ENCODE measurements at places on chromosomes 5 and 9.

DNA sequence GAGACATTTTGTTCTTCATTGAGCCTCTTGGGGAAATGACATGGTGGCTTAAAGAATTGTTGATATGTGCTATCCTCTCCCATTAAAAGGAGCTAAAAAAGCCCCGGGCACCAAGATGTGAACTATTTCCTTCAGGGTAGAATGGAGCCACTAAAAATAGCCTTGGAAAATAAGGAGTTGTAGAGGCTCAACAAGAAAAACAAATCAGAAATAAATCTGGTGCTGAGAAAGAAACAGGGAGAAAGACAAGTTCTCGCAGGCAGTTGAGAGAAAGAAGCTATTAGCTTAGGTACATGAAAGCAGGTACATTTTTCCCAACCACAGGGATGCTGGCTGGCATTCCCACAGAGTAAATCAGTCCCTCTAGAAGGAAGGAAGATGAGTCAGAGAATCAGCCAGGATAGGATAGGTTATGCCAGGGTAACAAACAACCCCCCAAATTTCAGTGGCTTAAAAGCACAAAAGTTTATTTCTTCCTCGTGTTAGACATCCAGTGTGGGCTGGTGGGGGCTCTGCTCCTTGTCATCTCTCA lies 134.6 kb upstream of the ADRA1B start:
- DNase-seq: no peak

- no peak for DNase-seq
Observed at GRCh38 chr5:91443023-91443422, 59.9 kb upstream of the ARRDC3 start.

DNA sequence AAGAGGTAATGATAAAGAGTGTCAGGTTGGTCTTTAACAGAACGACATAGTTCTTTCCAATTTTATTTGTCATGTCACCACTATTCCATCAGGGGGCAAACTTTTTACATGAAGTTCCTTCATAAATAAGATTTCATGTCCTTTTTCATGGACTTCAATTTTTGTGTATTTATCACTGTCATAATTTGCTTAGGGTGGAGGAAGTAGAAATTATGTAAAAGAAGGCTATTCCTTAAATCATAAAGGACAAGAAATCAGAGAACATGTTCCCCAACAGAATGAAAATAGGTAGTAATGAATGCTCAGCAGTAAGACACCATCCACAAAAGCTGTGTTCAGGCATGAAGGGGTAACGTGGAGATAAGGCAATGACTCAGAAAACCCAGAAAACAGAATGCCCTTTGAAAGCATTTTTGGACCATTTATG lies 72.7 kb downstream of the ZFAND5 start:
- no peak for DNase-seq

DNA sequence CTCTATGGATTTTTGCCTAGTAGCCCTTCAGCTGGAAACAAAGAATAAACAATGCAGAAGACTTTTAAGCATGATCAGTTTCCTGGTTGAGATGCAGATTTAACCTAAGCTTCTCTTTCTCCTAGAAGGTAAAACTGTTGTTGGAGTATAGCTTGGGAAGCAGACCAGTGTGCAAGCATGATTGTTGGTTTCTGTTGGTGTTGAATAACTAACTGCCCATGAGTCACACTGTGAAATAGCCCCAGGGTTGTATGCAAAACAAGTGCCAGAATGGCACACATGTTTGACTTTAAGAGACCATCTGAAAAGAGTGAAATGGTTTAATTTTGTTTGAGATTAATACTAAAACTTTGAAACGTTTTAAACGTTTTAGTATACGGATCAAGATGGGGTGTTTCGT lies 227.1 kb downstream of the ARHGEF28 start:
- no peak for DNase-seq

GRCh38 chr9:132588098-132588497 lies 5.7 kb downstream of the BARHL1 start:
- DNase-seq: no peak

- no peak for DNase-seq
Observed at GRCh38 chr5:2983583-2984300, 232.3 kb upstream of the IRX2 start.

GRCh38 chr9:129676287-129676686 lies 10.8 kb downstream of the PRRX2 start:
- no peak for DNase-seq

- DNase-seq: no peak
Observed at GRCh38 chr9:130364619-130365322, 80.0 kb upstream of the ASS1 start.

DNA sequence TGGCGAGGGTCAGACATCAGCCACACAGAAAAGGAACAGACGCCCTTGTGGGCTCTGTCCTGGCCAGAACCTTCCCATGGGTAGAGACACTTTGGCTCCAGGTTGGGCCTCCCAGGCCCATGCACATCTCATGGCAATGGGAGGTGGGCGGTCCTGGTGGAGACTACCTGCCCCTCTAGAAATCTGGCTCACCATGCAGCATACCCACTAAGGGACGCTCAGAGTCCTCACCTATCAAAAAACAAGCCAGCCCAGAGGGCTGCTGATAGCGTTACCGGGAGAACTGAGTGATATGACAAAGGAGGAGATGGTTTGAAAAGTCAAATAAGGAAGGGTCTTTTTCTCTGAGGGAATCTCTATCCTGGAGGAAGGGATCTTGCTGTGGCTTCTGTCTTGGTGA lies 62.1 kb downstream of the C5orf15 start:
- DNase-seq: no peak

- DNase-seq: no peak
Observed at GRCh38 chr9:18707489-18708205, 233.7 kb downstream of the ADAMTSL1 start.

- DNase-seq: no peak
Observed at GRCh38 chr9:121299467-121300282, 31.7 kb downstream of the GSN start.

- DNase-seq: no peak
Observed at GRCh38 chr5:88925692-88926490, 42.9 kb upstream of the MEF2C start.

DNA sequence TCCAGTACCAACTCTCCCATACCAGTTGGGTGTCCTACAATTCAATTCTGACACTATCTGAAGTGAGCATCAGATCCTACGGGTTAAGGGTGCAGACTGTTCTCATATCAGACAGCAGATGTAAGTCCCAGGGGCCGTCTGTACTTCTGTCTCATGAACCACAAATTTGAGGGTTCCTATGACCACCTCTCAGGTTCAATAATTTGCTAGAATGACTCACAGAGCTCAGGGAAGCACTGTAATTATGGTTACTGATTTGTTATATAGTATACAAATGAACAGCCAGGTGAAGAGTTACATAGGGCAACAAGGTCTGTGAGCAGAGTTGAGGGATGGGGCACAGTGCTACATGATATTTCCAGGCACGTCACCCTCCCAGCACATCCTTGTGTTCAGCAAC lies 499.1 kb downstream of the DMAC1 start:
- no peak for DNase-seq

GRCh38 chr9:18480662-18481093 lies 6.7 kb downstream of the ADAMTSL1 start:
- DNase-seq: no peak

DNA sequence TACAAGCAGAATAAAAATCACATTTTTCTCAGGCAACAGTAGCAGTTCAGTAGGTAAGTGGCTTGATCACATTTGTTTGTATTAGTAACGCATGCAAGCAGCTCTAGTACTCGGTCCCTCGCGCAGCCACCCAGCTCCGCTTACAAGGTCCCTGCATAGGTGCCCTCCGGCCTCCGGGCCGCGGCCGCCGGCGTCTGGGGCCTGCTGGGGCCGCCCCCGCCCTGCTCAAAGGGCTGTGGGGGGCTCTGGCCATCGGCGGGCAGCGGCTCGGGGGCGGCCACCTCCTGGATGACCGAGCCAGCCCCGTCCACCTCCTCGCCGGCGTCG lies 50.2 kb upstream of the UBAC1 start:
- no peak for DNase-seq

DNA sequence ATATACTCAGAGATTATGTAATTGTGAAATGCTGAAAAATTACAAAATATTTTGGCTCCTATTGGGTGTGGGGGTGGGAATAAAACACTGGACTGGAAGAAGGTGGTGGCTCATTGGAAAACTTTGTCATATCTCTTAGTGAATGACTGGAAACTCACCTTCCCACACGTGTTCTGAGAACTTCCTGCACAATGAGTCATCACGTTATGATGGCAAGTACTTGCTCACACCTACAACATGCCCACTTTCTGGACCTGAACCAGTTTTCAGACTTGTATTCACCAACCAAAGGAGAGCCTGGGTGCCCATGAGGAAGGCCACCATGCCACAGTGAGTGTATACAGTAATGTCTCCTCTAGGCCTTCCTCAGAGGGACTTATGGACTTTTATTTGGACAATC lies 294.8 kb downstream of the ASTN2 start:
- no peak for DNase-seq

DNA sequence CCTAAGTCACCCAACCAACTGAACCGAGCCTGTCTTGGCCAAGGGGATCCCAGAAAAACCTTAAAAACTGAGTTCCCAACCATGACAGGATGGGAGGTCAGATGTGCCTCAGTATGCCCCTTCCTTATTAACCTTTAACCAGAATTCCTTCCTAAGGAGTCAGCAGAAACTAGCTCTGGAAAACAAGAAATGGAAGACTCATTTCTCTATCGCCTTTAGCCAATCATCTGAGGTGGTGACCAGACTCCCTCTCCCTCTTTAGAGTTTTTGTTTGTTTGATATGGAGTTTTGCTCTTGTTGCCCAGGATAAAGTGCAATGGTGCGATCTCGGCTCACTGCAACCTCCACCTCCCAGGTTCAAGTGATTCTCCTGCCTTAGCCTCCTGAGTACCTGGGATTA lies 37.5 kb downstream of the SLC28A3 start:
- no peak for DNase-seq

DNA sequence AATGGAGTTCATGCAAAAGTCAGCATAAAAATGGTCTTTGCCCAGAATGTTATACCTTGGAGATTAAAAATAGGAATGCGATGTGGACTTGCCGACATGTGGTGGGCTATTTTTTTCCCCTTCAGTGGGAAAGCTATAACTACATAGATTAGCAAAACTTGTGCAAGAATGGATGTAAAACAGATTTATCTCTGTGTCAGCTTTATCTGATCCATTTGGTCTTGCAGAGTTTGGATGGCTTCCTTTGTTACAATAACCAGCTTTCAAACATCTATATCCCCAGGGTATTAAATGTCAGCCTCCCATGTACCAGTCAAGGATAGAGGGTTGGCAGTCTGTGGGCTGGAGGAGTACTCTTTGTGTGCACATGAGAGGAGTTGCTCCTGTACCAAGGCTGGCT lies 284.9 kb downstream of the TMEM38B start:
- no peak for DNase-seq

DNA sequence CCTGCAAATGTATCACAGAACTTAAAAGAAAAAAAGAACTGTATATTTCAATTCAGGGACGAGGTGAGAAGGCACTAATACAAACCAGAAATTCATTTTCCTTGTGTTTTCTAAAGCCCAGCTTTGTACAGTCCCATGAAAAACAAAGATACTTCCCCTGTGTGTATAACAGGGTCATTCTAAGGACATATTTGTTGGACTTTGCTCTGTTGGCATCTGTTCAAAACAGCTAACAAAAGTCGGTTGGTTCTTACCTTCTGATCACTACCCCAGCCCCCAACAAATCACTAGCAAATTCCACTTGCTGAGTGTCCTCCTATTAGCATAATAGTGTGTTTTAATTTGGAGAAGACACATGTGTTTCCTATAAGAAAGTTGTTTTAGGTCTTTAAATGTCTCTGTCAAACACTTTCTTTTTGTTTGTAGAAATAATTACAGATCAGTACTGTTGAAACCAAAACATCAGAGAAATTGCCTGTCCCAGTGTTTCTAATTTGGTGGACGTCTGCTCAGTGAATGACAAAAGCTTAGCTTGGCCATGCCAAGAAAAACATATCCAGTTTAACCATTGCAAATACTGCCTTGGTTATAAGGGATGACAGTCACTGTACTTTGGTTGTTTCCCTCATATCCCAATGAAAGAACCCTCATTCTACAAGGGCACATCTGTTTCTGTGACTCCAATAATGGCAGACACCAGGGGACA lies 480.5 kb downstream of the EBF1 start:
- DNase-seq: no peak

DNA sequence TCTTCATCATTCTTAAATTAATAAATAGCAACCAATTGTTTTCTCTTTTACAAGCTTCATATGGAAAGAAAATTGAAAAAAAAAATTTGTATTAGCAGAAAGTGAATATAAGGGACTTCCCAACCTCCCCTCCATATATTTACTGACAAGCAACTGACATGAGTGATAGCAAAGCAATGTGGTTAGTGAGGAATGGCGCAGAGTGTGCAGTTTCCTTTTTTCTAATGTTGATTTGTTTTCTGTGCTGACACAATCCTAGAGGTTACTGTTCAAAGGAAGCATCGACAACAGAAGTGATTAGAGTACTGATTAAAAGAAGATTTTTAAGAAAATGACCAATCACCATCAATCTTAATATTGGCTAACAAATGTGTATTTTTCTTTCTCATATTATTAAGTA lies 1.7 kb upstream of the PTGER4 start:
- no peak for DNase-seq

DNA sequence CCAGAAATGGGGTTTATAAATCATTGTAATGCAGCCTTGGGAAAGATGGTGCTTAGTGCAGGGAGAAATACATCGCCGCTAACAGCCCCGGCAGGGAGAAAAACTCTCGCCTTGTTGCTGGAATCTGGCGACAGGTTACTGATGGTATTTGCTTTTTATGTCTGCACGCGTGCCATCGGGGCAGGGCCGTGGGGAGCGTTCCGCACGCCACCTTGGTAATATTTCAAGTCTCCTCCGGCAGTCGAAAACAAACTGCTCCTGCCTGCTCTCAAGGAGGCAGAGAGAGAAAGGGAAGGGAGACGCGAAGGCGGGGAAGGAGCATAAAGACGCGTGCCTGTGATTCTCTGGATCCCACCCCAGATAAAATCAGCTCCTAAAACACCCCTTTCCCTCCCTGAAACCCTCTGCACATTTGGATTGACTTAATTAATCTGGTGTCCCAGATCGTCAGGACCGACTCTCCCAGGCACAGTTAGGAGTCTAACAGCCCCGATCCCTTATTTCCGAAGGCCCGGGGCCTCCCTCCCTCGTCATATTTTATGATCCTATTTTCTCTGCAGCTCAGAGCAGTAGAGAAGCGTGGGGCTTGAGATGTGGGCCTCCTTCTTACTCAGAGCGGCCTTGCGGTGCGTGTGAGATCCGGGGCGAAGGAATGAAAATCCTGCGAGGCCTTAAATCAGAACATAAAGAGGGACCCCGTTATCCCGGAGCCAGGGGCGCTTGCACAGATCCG lies 47.7 kb downstream of the CFAP77 start:
- DNase-seq: no peak

GRCh38 chr9:134634667-134635230 lies 6.9 kb upstream of the COL5A1 start:
- DNase-seq: no peak

DNA sequence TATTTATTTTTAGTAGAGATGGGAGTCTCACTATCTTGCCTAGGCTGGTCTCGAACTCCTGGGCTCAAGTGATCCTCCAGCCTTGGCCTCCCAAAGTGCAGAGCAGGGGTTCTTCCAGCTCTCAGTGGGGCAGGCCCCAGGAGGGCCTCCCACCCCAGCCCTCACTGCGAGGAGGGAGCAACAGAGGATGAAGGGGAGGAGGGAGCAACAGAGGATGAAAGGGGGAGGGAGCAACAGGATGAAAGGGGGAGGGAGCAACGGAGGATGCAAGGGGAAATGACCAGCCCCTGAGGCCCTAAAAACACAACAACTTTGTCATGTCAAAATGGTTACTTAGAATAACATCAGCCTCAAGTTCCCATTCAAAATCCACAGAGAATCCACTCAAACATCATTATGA lies 10.0 kb downstream of the TRIM14 start:
- DNase-seq: no peak
